Activated T-cell treated with anti-CD3 and anti-CD28 coated beads for 48 hours (primary cell): ENCODE measurements at places on chromosomes 2 and 18.
A peak's percentile ranks its signal among the peaks of the same experiment; 100 is the strongest.

- DNase-seq = peak; percentile 71
Measured at GRCh38 chr2:127067620-127068350, 39.2 kb downstream of the BIN1 start.

- DNase-seq = no peak
Measured at GRCh38 chr2:221323513-221323912, 248.6 kb downstream of the EPHA4 start.

- DNase-seq = no peak
Measured at GRCh38 chr18:2618009-2618408, 37.5 kb upstream of the SMCHD1 start.

DNA sequence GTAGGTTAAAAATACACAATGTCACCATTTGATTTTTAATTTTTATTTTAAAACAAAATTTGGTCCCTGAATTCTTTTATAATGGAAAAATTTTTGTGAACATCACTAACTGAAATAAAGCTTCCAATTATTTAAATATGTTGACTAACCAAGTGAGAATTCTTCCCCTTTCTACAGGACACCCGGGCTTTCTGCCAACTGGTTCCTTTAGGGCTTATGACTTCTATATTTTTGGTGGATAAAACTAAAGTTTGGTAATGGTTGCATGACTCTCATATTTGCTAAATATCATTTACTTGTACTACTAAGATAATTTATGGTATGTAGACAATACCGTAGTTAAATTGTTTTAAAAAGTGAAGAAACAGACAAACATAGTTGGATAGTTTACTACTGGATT is 291.0 kb upstream of the DOK6 start:
- DNase-seq = no peak

- no peak for DNase-seq
Measured at GRCh38 chr18:78579854-78580577, 399.6 kb upstream of the SALL3 start.

DNA sequence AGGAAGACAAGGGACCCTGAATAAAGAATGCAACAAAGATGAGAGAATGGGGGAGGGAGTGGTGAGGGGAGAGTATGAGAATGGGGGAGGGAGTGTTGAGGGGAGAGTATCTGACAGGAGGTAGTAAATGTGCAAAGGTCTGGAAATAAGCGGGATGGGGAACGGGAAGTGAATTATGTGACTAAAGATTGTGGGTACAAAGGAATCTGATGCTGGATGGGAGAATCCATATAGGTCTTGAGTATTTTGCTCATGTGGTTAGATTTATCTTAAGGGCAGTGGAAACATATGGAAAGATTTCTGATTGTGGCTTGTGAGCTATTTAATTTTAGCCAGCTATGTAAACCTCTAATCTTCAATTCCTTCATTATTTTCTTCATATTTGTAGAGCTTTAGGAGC is 593.4 kb downstream of the DCC start:
- DNase-seq = no peak

DNA sequence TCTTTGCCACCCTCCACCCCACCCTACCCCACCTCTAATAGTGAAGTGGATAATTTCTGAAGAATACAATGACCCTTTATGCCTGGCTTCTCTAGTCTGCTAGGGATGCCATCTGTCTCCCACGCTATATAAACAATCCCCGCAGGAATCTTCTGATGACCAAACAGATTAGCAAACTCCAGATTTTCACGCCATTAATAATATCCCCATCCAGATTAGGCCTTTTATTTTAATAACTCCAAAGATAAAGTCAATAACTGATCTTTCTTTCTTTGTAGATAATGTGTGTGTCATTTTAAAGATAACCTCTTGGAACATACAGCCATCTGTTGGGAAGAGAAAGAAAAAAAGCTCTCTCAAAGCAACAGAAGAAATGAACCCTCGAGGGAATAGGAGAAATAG is 47.9 kb upstream of the CCDC150 start:
- DNase-seq = no peak

DNA sequence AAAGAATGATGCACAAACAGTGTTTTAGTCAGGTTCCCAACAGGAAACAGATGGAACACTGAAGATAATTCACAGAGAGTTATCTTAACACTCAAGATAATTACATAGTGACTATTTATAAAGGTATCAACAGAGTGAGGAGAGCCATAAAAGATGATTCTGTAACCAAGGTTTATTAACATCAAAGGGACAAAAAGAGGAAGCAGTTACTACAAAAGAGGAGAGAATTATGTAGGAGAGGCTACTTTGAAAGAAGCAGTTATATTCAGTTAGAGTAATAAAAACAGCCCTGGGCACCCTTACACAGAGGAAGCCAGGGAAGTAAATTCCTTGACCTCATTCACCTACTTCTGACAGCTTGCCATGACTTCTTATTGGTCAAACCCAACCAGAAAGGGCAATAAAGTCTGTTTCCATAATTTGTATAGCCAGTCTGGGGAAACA is 326.5 kb upstream of the SLC39A10 start:
- DNase-seq = no peak

DNA sequence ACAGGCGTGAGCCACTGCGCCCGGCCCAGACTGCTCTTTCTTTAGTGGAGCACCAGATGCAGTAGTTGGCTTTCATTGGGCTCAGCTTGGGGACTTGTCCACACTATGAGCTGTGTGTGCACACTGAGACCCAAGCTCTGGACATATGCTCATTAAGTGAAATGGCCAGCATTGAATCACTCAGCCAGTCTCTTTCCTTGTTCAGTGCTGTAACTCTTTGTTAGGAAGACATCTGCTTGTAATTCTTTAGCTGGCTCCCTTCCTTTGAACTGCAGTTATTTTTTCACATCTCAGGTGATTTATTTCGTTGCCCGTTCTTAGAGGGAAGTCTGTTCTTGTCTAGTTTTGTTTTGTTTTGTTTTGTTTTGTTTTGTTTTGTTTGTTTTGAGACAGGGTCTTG is 70.5 kb downstream of the CAB39 start:
- no peak for DNase-seq

DNA sequence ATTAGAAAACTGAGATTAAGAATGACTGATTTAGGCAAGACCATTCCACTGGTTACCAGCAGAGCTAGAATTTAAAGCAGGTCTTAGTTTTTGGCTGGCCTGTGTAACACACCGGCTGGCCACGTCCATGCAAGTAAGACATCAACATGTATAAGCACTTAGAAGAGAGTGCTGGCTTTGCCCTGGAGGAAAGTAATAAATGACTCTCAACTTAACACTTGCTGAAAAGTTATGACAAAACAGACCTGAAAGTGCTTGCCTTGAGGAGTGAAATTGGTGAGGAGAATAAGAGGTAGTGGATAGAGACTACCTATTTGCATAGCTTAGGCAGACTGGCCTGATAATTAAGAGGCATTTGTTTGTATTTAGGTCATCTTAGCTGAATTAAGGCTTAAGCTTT is 165.7 kb upstream of the KCNJ3 start:
- no peak for DNase-seq

DNA sequence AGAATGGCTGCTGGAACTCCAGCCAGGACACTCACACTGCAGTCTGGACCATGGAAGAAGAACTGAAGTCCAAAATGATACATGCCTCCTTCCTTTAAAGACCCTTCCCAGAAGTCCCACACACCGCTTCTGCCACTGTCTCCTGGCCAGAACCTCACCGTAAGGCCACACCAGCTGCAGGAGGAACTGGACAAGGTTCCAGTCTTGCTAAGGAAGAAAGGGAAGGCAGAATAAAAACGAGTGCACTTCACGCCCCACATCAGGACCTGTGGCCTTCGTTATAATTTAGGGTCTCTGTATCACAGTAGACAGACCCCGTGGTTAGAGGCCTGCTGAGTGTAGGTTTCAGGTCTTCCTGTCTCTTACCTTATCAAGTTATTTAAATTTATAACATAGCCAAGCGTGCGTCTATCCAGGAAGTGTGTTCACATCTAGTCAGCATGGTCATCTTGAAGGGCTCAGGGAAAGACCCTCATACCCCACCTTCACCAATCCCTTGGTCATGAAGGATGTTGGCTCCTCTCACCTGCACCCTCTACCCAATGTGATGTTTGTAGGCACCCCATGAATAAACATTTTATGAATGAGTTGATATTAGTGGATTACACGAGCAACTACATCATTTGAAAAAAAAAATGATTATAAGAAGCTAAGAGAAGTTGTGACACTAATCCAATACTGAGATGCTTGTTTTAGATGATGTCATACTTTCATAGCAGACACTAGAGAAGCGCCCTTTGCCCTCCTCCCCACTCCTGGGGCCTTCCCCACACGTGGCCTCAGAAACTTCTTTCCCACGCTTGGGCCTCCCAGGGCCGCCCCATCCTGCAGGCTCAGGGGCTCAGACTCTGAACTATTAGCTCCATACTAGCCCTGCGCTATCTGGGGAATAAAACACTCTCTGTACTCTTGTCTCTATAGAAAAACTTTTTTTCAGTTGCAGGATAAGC is 157.6 kb downstream of the FAM210A start:
- peak; percentile 53 for DNase-seq

GRCh38 chr2:4604767-4605166 is 901.4 kb downstream of the DCDC2C start:
- no peak for DNase-seq

DNA sequence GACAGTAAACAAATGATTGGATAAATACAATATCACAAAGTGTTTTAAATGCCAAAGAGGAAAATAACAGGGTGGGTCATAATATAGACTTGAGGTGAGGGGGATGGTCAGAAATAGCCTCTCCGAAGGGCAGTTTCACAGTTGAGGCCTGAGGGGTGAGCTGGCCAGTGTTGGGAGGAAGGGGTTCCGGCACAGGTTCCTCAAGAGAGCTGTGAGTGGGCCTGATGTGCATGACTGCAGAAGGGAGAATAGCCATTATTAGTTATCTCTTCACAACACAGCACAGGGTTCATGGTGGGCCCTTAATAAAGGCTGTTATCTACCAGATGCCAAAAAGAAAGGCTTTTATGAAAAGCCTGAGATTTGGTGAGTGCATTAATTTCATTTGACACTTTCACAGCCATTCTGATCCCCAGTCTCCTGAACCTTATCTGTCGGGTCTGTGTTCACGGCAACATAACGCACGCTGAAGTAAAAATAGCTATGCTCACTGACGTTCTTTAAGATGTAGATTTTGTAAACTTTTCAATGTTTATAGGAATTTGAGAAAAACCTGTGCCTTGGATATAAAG is 39.6 kb downstream of the POLR1A start:
- DNase-seq = no peak

DNA sequence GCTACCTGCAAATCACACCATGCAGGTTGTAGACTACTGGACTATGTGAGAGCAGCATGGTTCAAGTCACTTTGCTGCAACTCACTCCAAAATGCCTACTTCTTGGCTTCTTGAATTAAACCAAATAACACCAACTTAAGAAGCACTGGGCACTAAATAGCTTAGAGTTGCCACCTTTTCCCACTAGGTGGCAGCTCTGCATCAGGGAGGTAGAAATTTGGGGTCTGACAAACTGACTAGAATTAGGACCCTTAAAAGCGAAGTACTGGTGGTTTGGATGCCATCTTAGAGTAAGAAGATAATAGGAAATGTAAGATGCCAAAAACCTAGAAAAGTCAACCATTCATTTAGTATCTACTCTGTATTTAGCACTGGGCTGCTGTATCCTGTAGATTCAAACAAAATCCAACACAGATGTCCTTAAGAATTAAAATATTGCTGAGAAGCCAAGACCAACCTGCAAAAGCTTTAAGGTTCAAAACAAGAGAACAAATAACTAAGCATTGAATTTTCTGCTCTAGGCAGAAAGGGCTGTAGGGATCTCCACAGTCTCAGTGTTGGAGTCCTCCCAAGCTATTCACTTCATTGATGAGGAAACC is 65.5 kb downstream of the CCBE1 start:
- no peak for DNase-seq

DNA sequence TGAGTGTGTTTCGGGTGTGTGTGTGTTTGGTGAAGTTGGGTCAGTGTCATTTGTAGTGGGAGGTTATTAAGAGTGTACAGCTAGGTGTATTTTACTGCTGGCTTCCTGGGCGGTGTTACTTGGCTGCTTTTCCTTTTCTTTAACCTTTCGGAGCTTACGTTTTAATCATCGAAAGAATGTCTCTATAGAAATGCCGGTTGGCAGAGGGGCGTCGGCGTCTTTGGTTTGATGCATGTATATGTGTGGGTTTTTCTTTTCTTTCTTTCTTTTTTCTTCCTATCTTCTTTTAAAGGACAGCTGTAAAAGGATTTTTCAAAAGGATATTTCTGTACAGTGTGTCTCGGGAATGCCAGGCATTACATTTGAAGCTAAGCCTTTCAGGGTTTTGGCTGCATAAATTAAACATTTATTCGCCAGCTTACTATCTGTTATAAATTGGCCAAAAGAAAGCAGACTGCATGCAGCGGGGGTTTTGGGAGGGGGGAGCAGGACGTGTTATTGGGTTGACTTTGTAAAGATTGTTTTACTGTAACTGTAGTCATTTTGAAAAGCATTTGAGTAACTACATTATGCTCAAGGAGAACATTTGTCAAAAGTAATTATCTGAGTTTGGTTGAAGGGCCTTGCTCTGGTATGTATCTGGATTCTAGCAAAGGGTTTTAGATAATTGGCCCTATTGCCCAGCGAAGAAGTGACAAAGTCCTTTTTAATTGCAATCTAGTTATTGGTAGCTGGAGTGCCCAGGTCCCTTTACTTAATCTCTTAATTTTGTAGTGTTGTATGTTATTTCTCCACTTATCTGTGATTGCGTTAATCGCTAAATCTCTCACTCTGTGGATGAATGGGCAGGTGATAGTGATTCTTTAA is 1.6 kb downstream of the ASXL3 start:
- no peak for DNase-seq

GRCh38 chr2:217316743-217317142 is 456.9 kb upstream of the TNP1 start:
- DNase-seq = no peak

DNA sequence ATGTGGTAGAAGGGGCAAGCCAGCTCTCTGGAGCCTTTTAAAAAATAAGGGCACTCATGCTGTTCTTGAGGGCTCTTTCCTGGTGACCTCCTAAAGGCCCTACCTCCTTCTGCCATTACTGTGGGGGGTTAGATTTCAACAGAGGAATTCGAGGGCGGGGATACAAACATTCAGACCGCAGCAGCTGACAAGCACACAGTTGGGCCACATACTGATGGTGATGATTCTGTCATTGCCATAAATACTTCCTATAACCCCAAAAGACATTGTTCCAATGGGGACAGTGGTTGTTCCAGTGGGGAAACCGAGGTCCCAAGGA is 67.0 kb downstream of the TSHZ1 start:
- no peak for DNase-seq

- no peak for DNase-seq
Measured at GRCh38 chr2:191343796-191344338, 98.7 kb downstream of the MYO1B start.
